Adrenal gland (tissue), 19 donors: ENCODE measurements at places on chromosomes 11 and 22.

GRCh38 chr11:63919267-63920125 is 2.5 kb upstream of the RCOR2 start:
- no peak for DNase-seq

- DNase-seq = no peak
These were observed 78.5 kb downstream of the MORC2 start for GRCh38 chr22:30889996-30890480.

DNA sequence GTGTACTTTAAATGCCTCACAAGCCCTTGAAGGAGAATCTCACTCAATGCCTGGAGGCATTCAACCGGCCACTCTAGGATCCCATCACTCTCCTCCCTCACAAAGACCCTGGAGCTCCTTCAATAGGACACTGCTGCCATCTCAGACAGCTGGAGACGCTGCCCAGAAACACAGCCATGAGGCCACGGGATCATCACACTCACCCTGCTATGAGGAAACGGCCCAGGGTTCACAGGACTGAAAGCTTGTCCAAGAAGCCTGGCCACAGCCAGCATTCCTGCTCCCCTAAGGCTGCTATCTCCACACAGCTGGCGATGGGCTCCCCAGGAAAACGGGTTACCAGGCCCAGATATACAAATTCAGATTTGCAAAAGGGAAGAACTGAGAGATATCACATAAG is 13.2 kb downstream of the CARS1 start:
- DNase-seq = no peak

GRCh38 chr11:82494988-82495432 is 238.7 kb downstream of the FAM181B start:
- no peak for DNase-seq

GRCh38 chr11:31828217-31828616 is 17.1 kb upstream of the PAX6 start:
- DNase-seq = no peak

DNA sequence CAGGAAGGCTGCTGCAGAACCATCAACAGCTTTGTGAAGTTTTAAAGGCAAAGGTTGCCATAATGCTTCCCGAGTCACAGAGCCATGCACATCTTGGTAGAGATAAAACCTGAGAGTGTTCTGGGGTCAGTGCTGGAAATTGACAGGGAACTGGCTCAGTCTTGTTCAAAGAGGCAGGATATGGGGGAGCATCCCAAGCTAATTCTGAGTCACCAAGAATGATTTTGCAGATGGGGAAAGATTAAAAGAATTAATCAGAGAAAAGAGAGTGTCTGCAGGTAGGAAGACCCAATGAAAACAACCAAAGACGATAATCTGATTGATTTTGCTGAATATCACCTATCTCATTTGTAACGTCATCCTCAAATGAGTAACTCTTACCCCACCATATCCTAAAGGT is 99.9 kb upstream of the CD44 start:
- no peak for DNase-seq

GRCh38 chr22:37749831-37750595 is 53.2 kb downstream of the TRIOBP start:
- peak; percentile 86 for DNase-seq

- peak; percentile 63 for DNase-seq
These were observed 26.9 kb downstream of the SUSD2 start for GRCh38 chr22:24208012-24208749.

- DNase-seq = no peak
These were observed 19.6 kb downstream of the FGF3 start for GRCh38 chr11:69799582-69799981.

DNA sequence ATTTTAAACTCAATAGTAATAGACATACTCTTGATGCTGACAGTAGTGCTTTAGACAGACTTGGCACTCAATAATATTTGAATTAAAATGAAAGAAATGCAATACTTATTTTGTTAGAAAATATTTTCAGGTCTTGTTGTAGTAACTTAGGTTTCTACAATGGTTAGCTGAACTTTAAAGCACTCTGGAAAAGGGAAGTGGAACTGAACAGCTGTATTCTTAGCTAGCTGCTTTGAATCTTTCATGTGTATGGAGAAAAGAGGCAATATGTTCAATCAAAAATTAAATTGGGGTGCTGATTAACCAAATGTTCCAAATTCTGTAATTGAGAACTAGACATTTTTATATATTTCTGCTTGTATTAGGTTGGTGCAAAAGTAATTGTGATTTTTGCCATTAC is 517.9 kb upstream of the RAG2 start:
- no peak for DNase-seq

DNA sequence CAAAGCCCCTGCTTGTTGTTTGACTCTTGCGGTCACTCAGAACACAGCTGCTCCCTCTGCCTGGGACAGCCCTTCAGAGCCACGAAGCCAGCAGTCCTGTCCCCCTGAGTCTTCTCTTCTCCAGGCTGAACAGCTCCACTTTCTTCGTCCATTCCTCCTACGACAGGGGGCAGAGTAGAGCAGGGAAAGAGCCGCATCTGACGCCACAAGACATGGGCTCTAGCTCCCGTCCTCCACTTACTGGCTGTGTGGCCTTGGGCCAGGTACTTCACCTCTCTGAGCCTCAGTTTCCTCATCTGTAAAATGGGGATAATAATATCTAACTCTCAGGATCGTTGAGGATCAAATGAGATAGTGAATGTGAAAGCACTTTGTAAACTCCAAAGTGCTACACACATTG is 29.9 kb downstream of the CHRDL2 start:
- DNase-seq = no peak

- no peak for DNase-seq
These were observed 54.8 kb downstream of the CLPB start for GRCh38 chr11:72379384-72380131.

- no peak for DNase-seq
These were observed 41.1 kb downstream of the RBFOX2 start for GRCh38 chr22:35987487-35987886.

DNA sequence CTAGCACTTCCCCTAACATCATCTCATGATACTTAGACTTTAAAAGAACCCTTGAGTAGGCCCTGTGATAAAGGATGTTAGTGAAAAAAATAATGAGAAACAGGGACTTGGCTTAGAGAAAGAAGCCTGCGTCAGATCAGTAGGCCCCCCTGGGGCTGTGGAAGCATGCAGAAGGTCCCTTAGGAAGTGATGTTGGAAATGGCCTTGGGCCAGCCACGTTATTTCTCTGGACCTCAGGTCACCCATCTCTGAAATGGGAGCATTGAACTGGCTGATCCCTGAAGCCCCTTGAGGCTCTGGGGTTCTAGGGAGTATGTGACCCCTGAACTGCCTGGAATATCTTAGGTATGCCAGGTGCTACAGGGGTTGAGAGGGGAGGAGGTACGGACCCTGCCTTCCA is 40.2 kb downstream of the MCM5 start:
- DNase-seq = no peak

- no peak for DNase-seq
These were observed 314.0 kb upstream of the CTSC start for GRCh38 chr11:88651556-88651955.
